Activated CD8-positive, alpha-beta T cell treated with anti-CD3 and anti-CD28 coated beads for 36 hours (primary cell): ENCODE measurements at places on chromosomes 13 and 19.

- no peak overlapping the region for H3K27ac ChIP-seq
- no peak for DNase-seq
- peaks cover 12% of the 10 kb centered on the region for H3K27me3 ChIP-seq
- H3K4me1 ChIP-seq, result no peaks in the 10 kb centered on the region
These were observed 15.2 kb downstream of the CCNA1 start for GRCh38 chr13:36447501-36447900.

GRCh38 chr19:2032296-2032941, 16.9 kb upstream of the BTBD2 start:
- peaks cover 25% of the 10 kb centered on the region for H3K4me1 ChIP-seq
- H3K4me3 ChIP-seq, result peak overlapping the region; percentile 65
- peak overlapping the region; percentile 80 for H3K27ac ChIP-seq
- no peaks in the 10 kb centered on the region for H3K27me3 ChIP-seq
- H3K36me3 ChIP-seq, result no peaks in the 10 kb centered on the region

- peaks cover 66% of the 10 kb centered on the region for H3K4me1 ChIP-seq
- H3K27me3 ChIP-seq, result no peaks in the 10 kb centered on the region
- peak overlapping the region; percentile 77 for H3K27ac ChIP-seq
- DNase-seq, result no peak
- no peak overlapping the region for H3K4me3 ChIP-seq
- H3K36me3 ChIP-seq, result peaks cover 8% of the 10 kb centered on the region
These were observed 33.1 kb downstream of the RGCC start for GRCh38 chr13:41490371-41491015.

DNA sequence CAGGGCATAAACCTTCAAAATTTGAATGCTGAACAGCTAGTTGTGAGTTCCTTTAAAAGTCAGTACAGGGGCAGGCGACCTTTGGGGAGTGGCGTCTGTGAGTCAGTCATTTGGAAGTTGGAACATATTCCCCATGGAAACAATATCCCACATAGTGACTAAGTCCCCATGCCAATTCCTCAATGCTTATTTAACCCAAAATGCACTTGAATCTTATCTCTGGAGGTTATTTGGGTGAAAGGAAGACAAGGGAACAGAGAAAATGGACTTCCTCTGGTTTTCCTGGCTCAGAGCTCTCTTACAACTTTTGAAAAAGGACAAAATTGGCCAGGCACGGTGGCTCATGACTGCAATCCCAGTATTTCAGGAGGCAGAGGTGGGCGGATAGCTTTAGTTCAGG, 479.2 kb upstream of the NBEA start:
- no peak for DNase-seq
- no peak overlapping the region for H3K27ac ChIP-seq
- no peaks in the 10 kb centered on the region for H3K4me1 ChIP-seq
- H3K4me3 ChIP-seq, result no peak overlapping the region

GRCh38 chr19:56137405-56137804, 3.7 kb upstream of the ZNF444 start:
- H3K27me3 ChIP-seq, result no peaks in the 10 kb centered on the region
- peaks cover 14% of the 10 kb centered on the region for H3K4me1 ChIP-seq
- no peak overlapping the region for H3K27ac ChIP-seq
- DNase-seq, result no peak
- H3K4me3 ChIP-seq, result no peak overlapping the region

DNA sequence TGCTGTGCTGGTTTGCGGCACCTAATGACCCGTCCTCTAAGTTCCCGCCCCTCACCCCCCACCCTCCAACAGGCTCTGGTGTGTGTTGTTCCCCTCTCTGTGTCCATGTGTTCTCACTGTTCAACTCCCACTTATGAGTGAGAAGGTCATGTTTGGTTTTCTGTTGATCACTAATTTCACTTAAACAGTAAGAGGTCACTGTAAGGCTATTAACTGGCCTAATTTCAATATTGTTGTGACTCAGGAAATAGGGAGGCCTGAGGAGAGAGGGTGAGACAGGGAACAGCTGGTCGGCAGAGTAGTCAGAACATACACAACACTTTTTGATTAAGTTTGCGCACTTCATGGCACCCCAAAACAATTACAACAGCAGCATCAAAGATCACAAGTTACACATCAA, 15.6 kb downstream of the TUBGCP3 start:
- H3K4me1 ChIP-seq, result peaks cover 69% of the 10 kb centered on the region
- H3K36me3 ChIP-seq, result peaks cover 21% of the 10 kb centered on the region
- H3K27ac ChIP-seq, result no peak overlapping the region
- DNase-seq, result no peak
